ENCODE measurements at places on chromosomes 11 and 22.

DNA sequence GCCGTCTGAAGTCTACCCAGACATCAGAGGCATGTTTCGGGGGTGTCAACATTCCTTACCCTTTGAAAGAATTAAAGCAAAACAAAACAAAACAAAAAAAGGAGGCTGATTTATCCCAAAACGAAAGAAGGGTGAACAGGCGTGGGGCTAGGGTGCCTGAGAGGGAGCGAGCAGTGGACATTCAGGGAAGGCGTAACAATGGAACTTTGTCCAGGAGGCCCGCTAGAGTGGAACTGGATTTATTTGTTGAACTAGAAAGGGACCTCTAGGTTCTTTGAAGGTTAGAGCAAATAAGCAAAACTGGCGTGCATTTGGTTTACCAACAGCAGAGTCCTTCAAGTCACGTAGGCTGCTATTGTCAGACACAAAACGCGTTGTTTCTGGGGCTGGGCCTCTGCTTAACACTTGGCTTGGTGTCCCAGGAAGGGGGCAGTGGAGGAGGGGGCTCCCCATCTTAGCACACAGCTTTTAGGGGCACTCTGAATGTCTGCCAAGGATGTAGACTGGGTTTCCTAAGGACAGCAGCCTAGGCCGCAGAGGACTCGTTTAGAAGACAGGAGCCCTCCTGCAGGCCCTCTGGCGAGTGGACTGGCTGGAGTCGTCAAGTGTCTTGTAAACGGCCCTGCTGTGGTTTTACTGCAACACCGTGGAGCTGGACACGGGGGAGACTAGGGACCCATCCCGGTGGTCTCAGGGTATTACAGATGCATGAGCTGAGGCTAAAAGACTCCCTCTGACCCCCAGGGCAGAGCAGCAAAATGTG, 203.7 kb upstream of the SORL1-AS1 start:
- DNase-seq: no peak

DNA sequence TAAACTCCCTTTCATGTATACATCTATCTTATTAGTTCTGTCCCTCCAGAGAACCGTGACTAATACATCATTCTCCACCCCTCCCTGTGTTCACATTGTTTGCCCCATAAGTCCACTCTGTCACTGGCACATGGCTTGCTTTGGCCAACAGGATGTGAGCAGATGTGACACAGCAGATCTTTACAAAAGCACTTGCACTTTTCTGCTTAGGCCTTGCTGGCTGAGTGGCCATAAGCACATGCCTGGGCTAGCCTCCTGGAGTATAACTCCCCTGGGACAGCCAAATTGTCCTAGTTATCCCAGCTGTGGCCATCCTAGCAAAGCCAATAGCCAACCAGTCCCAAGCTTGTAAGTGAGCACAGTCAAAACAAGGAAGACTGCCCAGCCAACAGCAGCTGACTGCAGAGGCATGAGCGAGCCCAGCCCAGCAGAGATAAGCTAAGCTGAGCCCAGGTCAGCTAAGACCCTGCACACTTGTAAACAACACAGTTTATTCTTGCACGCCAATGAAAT, 9.7 kb upstream of the RCN1 start:
- DNase-seq: no peak

GRCh38 chr22:31692186-31692886, 30.3 kb upstream of the PISD start:
- DNase-seq: no peak

GRCh38 chr11:69172674-69173073, 16.9 kb downstream of the SMIM38 start:
- no peak for DNase-seq

GRCh38 chr11:70913715-70914231, 338.6 kb downstream of the SHANK2 start:
- no peak for DNase-seq

GRCh38 chr11:126989942-126990715, 10.4 kb downstream of the KIRREL3 start:
- peak; percentile 24 for DNase-seq

DNA sequence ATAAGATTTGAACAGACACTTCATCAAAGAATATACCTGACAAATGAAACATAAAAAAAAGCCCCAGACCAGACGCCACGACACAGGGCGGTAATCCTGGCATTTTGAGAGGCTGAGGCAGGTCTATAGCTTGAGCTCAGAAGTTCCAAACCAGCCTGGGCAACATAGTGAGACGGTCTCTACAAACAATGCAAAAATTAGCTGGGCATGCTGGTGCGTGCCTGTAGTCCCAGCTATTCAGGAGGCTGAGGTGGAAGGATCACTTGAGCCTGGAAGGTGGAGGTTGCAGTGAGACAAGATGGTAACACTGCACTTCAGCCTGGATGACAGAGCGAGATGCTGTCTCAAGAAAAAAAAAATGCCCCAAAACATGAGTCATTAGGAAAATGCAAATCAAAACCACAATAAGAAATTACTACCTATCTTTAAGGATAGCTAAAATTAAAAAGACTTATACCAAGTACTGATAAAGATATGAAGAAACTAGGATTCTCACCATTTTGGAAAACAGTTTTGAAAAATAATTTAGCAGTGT, 91.7 kb upstream of the GRAMD1B start:
- no peak for DNase-seq

DNA sequence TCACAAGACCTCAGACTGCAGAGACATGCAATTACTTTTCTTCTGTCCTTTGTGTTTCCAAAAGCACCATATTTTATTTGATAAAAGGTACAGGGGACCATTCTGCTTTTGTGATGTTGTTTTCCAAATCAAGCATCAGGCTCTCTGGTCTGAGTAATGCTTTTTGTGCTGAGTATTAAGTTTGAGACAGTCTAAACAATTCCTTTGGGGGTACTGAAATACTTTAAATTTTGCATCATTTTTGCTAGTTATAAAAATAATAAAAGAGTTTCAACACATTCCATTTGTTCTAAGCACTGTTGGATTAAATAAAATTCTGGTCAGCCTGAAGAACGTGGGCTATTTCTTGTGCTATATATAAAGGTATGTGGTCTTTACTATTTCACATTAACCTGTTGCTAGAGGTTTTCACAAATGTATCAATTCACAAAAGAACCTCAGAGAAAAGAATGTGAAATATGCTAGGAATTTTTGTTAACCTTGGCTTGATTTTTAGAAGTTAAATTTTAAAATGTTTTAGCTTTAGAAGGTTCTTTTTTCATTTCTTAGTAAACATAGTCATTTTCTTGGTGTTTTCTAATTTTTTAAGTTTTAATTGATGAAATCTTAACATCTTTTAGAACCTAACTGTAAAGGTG, 61.6 kb downstream of the C22orf31 start:
- no peak for DNase-seq

- no peak for DNase-seq
These were observed 172.5 kb downstream of the CTTN start for GRCh38 chr11:70570693-70571395.

- DNase-seq: no peak
These were observed 663 bp upstream of the BUD13 start for GRCh38 chr11:116773203-116774097.

DNA sequence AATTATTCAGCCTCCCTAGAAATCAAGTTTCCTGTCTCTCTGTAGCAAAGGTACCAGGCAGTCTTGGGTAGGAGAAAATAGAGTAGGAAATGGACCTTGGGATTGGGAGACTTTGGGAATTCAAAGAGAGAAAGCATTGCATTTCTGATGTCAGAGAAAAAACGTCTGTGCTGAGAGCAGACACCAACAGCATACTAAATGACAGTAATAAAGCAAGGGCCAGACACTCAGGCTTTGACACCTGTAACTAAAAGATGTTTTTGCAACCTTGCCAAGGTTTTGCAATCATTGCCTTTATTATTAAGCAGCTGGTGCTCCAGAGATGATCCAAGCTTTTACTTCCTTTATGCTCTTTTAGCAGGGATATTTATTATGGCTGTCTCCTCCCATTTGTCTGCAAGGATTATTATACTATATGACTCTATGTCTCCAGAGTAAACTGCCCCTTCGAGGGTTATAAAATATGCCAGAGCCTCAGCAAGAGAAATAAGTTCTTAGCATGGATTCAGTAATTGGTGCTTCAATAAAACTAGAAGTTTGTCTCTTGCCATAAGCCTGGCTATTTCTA, 85.2 kb upstream of the GRAMD1B start:
- DNase-seq: no peak

GRCh38 chr22:33869946-33870345, 50.3 kb downstream of the LARGE1 start:
- no peak for DNase-seq

DNA sequence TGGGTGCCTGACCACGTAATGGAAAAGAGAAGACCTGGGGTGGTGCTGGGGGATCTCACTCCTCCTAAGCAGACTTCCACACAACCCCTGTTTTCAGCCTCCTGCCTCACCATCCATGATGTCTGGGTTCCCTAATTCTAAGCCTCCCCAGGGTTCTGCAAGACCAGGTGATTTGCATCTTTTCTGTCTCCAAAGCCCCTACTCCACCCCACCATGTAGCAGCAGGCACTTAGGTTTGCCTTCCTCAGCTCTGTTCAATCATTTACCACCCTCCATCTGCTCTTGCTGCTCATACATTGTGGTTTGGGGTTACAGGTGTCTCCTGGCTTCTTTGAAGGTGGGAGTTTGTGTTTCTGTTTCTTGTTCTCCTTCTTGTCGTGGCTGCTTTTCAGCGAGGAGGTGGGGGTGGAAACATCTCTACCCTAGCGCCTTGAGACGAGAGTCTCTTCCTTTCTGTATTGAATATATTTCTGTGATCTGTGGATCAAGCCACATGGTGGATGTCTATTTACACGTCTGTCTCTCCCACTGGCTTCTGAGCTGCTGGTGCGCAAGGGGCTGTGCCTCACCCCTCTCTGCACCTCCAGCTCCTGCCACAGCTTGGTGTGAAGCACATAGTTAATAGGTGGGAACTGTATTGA, 6.6 kb upstream of the SSTR3 start:
- DNase-seq: peak; percentile 81

All from CD4-positive, alpha-beta T cell treated with Interleukin-1 beta for 1 hour (primary cell).